Inflammatory macrophage (primary cell): ENCODE measurements at places on chromosomes 1 and 21.

DNA sequence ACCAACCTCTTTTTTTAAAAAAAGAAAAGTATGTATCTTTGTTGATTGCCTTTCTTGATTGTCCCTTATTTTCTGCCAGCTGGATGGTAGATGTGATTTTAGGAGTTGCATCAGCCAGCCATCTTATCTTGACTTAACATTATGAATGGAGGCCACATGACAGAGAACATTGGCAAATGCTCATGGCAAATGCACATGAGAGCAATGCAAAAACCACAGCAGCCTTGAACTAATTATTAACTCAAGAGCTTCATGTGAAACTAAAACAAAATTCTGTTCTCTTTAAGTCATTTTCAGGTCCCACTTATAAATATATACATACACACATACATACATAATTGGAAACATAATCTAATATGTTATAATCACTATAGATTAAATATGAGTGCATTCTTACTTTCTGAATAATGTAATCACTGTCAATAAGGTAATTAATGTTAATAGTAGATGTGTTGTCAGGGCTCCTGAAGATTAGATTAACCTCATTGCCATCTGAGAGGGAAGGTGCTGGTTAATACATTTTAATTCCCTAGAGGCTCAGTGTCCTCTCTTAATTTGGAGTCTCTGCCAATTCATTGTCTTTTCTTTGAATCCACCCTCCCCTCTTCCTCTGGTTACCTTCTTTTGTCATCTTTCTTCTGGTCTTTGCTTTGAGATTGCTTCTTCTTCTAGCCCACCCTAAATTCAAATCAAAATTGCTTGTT, 962.2 kb downstream of the ADGRL2 start:
- no peak for DNase-seq

DNA sequence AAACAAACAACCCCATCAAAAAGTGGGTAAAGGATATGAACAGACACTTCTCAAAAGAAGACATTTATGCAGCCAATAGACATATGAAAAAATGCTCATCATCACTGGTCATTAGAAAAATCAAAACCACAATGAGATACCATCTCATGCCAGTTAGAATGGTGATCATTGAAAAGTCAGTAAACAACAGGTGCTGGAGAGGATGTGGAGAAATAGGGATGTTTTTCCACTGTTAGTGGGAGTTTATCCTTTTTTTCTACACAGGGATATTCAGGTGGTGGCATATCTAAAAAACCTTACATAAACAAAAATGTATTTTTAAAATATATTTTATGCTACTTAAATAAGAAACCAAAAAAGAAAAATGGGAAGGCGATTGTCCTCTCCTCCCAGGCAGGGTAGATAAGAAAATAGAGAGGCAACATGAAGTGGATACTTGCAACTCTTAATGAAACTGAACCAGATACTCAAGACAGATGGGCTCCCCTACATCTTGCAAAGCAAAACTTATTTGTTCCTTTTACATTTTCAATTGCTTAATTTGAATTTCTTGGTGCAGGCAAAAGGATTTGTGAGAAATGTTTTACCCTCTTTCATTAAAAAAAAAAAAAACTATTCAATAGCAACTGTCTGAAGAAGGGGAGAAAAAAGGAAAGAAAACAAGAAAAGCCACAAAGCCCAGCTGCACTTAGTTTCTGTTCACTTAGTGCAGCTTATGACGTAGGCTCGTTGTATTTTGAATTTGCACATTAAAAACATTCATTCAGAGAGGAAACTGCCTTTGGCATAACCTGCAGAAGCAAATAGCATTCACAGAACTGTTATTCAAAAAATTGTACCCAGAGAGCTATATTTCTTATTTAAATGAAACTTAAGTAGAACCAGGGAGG, 36.9 kb upstream of the RGS1 start:
- no peak for DNase-seq

GRCh38 chr1:171017426-171017825, 73.3 kb upstream of the FMO3 start:
- DNase-seq = no peak

DNA sequence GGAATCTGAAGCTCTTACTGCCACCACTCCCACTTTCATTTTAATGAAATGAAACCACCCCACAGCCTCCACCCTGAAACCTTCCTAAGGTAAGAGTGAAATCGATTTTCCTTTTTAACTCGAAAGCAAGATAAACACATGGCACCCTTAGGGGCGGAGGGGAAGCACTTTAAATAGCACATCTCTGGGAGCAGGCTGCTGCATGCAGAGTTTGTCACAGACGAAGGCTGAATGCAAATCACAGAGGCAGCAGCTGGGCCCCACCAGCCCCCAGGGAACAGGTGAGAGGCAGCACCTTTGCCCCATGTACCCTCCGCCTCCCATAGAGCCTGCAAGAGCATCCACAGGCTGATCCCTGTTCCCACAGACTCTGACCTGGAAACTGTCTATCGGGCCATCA, 60.0 kb upstream of the GRIK3 start:
- no peak for DNase-seq

DNA sequence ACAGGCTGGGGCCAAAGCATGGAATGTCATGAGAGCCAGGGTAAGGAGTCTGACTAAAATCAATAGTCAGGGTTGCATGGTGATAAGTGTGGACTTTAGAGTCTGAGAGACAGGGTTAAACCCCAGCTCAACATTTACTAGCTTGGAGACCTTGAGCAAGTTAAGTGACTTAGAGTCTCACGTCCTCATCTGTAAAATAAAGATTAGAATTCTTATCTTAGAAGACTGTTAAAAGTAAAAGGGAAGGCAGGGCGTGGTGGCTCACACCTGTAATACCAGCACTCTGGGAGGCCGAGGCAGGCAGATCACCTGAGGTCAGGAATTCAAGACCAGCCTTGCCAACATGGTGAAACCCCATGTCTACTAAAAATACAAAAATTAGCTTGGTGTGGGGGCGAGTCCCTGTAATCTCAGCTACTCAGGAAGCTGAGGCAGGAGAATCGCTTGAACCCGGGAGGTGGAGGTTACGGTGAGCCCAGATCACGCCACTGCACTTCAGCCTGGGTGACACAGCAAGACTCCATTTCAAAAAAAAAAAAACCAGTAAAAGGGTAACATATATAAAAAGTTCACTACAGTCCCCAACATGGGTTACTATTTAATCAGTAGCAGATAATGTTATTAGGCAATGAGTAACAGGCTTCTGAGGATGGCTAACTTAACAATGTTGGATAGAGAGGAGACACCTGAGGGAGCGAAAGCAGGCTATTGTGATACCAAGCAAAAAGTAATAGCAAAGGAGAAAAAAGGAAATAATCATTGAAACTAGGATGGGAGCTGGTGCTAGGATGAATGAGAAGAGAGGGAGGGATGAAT, 20.8 kb downstream of the TMCO1 start:
- no peak for DNase-seq

DNA sequence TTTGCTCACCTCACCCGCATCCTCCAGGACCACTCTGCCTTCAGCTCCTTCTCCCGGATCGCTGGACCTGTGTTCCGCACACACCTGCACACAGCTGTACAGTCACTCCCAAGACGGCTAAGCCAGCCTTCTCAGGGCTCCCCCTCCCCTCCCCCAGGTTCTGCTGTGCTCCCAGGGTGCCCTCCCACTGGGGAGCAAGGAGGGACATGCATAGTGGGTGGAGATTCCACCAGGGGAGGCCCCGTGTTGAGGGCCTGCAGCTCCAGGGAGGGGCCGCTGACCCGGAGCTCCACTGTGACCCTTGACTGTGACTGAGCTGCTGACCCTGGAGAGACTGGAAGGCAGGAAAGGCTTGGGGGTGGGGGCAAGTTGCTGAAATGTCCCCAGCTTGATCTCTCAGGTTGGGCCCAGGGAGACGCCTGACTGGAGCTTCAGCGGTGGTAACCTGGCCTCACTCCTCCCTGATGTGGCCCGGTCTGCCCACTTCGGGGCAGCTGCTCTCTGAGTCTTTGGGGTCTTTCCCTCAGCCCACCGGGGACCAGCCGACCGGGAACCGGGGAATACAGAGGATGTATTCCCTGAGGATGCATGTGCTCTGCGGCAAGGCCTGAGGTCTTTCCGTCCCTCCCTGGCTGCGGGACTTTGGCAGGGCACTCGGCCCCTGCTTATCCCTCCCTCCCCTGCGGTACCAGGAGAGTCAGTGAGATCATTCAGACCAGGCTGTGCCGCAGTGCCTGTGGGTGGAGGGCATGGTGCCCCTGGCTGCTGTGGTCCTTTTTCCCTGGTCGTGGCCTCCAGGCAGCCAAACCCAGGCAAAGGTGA, 28.6 kb upstream of the PLCH2 start:
- DNase-seq = no peak

- no peak for DNase-seq
Measured at GRCh38 chr1:181097242-181097641, 8.7 kb downstream of the IER5 start.

GRCh38 chr21:42833439-42833815, 45.9 kb downstream of the WDR4 start:
- peak; percentile 10 for DNase-seq

DNA sequence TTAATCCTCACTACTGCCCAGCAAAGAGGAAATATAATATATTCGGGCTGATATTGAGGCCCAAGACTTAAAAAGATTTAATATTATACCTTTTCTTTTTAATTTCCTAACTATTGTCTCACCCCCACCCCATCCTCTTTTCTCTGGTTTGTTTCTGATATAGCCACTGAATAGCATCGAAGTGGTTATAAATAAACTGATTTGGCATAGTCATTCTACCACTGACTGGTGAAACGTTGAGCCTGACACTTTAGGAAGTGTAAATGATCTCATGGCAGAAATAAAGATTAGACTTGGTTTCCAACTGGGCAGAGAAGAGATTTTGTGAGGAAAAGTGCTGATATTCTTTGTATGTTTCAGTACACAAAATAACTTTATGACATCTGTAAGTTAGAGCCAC, 39.3 kb downstream of the DTL start:
- no peak for DNase-seq
